ENCODE measurements at places on chromosomes 6 and 20. TPM values are rescaled to one million over a fixed set of nuclear protein-coding genes. Genes with fewer than 3 reads are reported as not detected.

GRCh38 chr6:72348926-72349325, 272.9 kb upstream of the KCNQ5 start:
- no peak for DNase-seq

- DNase-seq = no peak
Measured at GRCh38 chr6:154482858-154483257, 27.6 kb downstream of the CNKSR3 start.

GRCh38 chr6:111691345-111692225, 85.9 kb upstream of the TRAF3IP2 start:
- no peak for DNase-seq

The CD24 gene
- 10.2 TPM for total RNA-seq

The ENPP4 gene
- 0.34 TPM for total RNA-seq

The SDHAF4 gene
- total RNA-seq = 12.8 TPM

The ELOVL2 gene
- 14.1 TPM for total RNA-seq

Measured in A673 (cell line).